ENCODE measurements at places on chromosomes 4 and X. TPM values are rescaled to one million over a fixed set of nuclear protein-coding genes. Genes with fewer than 3 reads are reported as not detected.

GRCh38 chrX:16484338-16484737, 165.6 kb upstream of the S100G start:
- no peak overlapping the region for H3K4me3 ChIP-seq
- DNase-seq = no peak
- H3K4me1 ChIP-seq = no peaks in the 10 kb centered on the region
- H3K27me3 ChIP-seq = no peaks in the 10 kb centered on the region
- H3K36me3 ChIP-seq = no peaks in the 10 kb centered on the region

GRCh38 chrX:115017455-115017854, at the start of gene IL13RA2:
Gene IL13RA2, minus strand, starts transcription at chrX:115017616. Its CDS starts 347 bp downstream, at chrX:115017269.
- no peak for DNase-seq
- no peaks in the 10 kb centered on the region for H3K4me1 ChIP-seq
- H3K27me3 ChIP-seq = no peaks in the 10 kb centered on the region
- H3K36me3 ChIP-seq = no peaks in the 10 kb centered on the region
- no peak within 1 kb of the TSS for H3K27ac ChIP-seq

DNA sequence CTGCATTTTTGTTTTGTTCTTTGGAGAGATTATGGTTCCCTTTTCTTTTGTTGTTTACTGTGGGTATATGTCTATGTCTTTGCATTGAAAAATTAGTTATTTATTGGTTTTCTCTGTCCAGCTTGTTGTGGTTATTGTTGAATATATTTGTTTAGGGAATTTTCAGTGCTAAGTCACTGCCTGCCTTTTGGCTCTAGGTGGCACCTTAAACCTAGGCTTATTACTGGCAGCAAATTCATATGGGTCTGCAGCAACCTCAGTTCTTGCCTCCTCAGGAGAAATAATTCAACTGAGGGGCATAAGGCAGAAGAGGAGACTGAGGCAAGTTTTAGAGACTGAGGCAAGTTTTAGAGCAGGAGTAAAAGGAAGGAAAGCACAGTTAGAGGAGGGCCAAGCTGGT, 1157.3 kb upstream of the AGA start:
- H3K27ac ChIP-seq = no peak overlapping the region
- no peaks in the 10 kb centered on the region for H3K4me1 ChIP-seq
- DNase-seq = no peak
- no peaks in the 10 kb centered on the region for H3K36me3 ChIP-seq

- H3K27ac ChIP-seq = no peak overlapping the region
- H3K4me3 ChIP-seq = no peak overlapping the region
- no peaks in the 10 kb centered on the region for H3K4me1 ChIP-seq
- DNase-seq = no peak
- no peaks in the 10 kb centered on the region for H3K27me3 ChIP-seq
Measured at GRCh38 chr4:113327494-113327893, 278.0 kb downstream of the ANK2 start.

DNA sequence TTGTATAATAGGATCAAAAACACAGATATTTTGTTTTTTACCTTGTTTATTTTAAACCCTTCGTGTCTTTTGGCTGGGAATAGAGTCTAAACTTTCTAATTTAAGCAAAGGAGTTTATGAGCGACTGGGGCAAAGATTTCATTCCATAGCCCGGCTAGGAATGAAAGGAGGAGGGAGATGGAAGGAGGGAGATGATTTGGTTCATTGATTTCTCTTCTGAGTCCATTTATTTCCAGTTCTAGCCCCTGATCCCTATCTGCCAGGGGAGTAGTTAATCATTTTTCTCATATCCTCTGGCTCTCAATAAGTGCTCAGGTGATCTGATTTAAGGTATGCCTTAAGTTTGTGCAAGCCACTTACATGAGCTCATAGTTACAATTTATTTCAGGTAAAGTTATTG, 120.0 kb downstream of the SPRY1 start:
- H3K27me3 ChIP-seq = no peaks in the 10 kb centered on the region
- H3K27ac ChIP-seq = no peak overlapping the region
- H3K36me3 ChIP-seq = no peaks in the 10 kb centered on the region

GRCh38 chrX:21943460-21944135, 3.1 kb downstream of the SMS start:
- no peaks in the 10 kb centered on the region for H3K27me3 ChIP-seq
- no peaks in the 10 kb centered on the region for H3K36me3 ChIP-seq
- DNase-seq = no peak

GRCh38 chrX:47499293-47499692, 16.3 kb upstream of the ZNF41 start:
- H3K36me3 ChIP-seq = no peaks in the 10 kb centered on the region
- no peak overlapping the region for H3K4me3 ChIP-seq
- no peak overlapping the region for H3K27ac ChIP-seq
- no peak for DNase-seq
- no peaks in the 10 kb centered on the region for H3K27me3 ChIP-seq

- no peaks in the 10 kb centered on the region for H3K36me3 ChIP-seq
- no peaks in the 10 kb centered on the region for H3K27me3 ChIP-seq
- H3K27ac ChIP-seq = no peak overlapping the region
- no peaks in the 10 kb centered on the region for H3K4me1 ChIP-seq
Measured at GRCh38 chr4:1960170-1960825, 48.5 kb downstream of the NELFA start.

GRCh38 chr4:154361450-154361849, 130.1 kb downstream of the DCHS2 start:
- no peak overlapping the region for H3K27ac ChIP-seq
- H3K4me1 ChIP-seq = no peaks in the 10 kb centered on the region
- H3K27me3 ChIP-seq = no peaks in the 10 kb centered on the region
- no peak overlapping the region for H3K4me3 ChIP-seq
- H3K36me3 ChIP-seq = no peaks in the 10 kb centered on the region
- no peak for DNase-seq

- H3K4me1 ChIP-seq = no peaks in the 10 kb centered on the region
- H3K27ac ChIP-seq = no peak overlapping the region
- DNase-seq = no peak
- no peaks in the 10 kb centered on the region for H3K27me3 ChIP-seq
Measured at GRCh38 chr4:94126669-94127068, 81.0 kb upstream of the SMARCAD1 start.

- no peaks in the 10 kb centered on the region for H3K27me3 ChIP-seq
- H3K27ac ChIP-seq = no peak overlapping the region
- H3K4me3 ChIP-seq = no peak overlapping the region
- no peaks in the 10 kb centered on the region for H3K4me1 ChIP-seq
- H3K36me3 ChIP-seq = no peaks in the 10 kb centered on the region
Measured at GRCh38 chr4:147250062-147250461, 230.8 kb upstream of the EDNRA start.

GRCh38 chr4:176259330-176260090, 9.5 kb downstream of the ASB5 start:
- H3K27me3 ChIP-seq = no peaks in the 10 kb centered on the region
- no peak overlapping the region for H3K27ac ChIP-seq
- DNase-seq = no peak
- H3K4me3 ChIP-seq = no peak overlapping the region
- H3K36me3 ChIP-seq = no peaks in the 10 kb centered on the region

GRCh38 chr4:121484633-121485032, 103.8 kb upstream of the QRFPR start:
- no peaks in the 10 kb centered on the region for H3K27me3 ChIP-seq
- DNase-seq = no peak
- no peak overlapping the region for H3K4me3 ChIP-seq

GRCh38 chr4:43992552-43992951, 456.1 kb downstream of the KCTD8 start:
- no peak overlapping the region for H3K27ac ChIP-seq
- no peaks in the 10 kb centered on the region for H3K36me3 ChIP-seq
- H3K27me3 ChIP-seq = no peaks in the 10 kb centered on the region
- no peak for DNase-seq
- H3K4me3 ChIP-seq = no peak overlapping the region

GRIA2 gene
- 5.1 TPM for total RNA-seq

ABLIM2 gene
- 7.3 TPM for total RNA-seq

ADGRA3 gene
- total RNA-seq = 32.0 TPM

PRPS2 gene
- 567 TPM for total RNA-seq

PNMA6A gene
- 5.1 TPM for total RNA-seq

MXRA5 gene
- total RNA-seq = 7.4 TPM
